ENCODE measurements at places on chromosomes 2 and 18. TPM values are rescaled to one million over a fixed set of nuclear protein-coding genes. Genes with fewer than 3 reads are reported as not detected.

DNA sequence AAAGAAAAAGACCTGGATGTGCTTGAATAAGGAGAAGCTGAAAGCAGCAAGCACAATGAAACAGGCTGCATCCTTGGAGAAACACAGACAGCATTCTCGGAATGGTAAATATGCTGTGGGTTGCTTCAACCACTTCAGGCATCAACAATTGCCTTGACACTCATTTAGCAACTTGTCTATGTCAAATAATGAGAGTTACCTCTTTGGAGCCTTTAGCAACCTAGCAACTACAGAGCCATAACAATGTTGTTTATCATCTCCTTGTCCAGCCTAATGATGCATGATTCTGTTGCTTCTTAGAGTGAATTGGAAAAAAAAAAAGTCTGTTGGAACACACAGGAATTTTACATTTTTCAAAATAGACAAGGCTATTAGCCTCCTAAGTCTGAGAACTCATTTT, 410.6 kb downstream of the PIK3C3 start:
- no peak for DNase-seq

- DNase-seq, result no peak
Observed at GRCh38 chr2:60119778-60120177, 433.7 kb downstream of the BCL11A start.

GRCh38 chr2:122753336-122753735, 997.9 kb downstream of the TSN start:
- no peak for DNase-seq

DNA sequence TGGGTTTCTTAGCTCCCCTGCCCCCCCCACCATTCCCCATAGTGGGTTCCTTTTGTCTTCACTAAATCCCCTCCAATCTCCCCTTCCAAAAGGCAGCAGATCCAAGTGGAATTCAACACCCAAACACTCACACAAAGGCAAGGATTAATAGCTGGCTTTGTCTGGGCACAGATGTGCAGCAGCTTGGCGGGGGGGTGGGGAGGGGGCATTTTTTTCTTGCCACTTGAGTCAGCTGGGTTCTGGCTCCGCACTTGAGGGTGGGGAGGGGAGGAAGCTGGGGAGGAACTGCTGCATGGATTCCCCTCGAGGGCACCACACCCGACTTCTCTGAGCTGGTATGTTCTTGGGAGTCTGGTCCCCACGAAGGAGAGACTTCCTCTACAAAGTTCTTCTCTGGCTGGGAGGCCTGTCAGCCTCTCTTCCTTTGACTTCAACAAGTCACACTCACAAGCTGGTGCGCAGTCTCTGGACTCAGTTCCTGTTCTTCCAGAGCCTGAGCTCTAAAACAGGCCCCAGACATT, 36.0 kb downstream of the SERTAD2 start:
- DNase-seq, result no peak

GRCh38 chr2:71646028-71646427, 192.7 kb downstream of the DYSF start:
- DNase-seq, result no peak

- DNase-seq, result no peak
Observed at GRCh38 chr2:232014681-232015080, 53.2 kb downstream of the DIS3L2 start.

- DNase-seq, result no peak
Observed at GRCh38 chr2:59900728-59901452, 652.6 kb downstream of the BCL11A start.

GRCh38 chr2:125224830-125225229, 1199.7 kb downstream of the CNTNAP5 start:
- no peak for DNase-seq

GRCh38 chr2:30147196-30147714, 448 bp downstream of the YPEL5 start:
- peak; percentile 28 for DNase-seq

DNA sequence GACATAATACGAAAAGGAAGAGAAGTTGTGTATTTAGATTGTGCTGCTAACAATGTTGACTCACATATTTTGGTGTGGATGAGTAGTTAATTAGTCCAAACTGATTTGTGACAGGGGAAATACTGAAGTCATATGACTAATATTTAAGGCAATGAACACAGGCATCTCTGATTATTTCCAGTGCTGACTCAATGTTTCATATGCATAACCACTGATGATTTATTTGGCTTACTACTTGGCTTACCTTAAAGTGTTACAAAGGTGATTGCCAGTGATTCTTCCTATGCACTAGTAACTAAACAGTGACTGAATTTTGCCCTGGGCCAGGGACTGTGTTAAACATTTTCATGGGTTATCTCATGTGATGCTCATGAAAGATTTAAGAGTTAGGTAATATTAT, 722.6 kb downstream of the METTL4 start:
- DNase-seq, result no peak

GRCh38 chr18:5456577-5457461, 87.0 kb downstream of the EPB41L3 start:
- DNase-seq, result no peak

DNA sequence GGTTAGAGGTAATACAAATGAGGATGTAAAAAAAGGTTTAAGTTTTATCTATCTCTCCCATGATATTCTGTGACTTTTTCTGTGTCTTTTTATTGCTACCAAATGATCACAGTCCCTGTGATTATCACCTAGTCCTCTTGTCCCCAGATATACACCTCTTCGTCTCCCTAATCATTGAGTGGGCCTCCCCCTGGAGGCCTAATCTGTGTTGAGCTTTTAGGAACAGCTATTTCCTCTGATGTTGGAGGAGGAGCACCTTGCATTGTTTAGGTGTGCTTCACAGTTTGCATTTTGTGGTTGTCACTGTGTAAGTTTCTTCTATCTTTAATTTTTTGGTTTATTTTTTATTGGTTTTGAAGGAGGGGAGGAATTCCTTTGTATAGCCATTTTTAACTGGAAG, 33.3 kb downstream of the CCDC85A start:
- no peak for DNase-seq

- no peak for DNase-seq
Observed at GRCh38 chr18:55319459-55320193, 268.4 kb downstream of the TCF4 start.

DNA sequence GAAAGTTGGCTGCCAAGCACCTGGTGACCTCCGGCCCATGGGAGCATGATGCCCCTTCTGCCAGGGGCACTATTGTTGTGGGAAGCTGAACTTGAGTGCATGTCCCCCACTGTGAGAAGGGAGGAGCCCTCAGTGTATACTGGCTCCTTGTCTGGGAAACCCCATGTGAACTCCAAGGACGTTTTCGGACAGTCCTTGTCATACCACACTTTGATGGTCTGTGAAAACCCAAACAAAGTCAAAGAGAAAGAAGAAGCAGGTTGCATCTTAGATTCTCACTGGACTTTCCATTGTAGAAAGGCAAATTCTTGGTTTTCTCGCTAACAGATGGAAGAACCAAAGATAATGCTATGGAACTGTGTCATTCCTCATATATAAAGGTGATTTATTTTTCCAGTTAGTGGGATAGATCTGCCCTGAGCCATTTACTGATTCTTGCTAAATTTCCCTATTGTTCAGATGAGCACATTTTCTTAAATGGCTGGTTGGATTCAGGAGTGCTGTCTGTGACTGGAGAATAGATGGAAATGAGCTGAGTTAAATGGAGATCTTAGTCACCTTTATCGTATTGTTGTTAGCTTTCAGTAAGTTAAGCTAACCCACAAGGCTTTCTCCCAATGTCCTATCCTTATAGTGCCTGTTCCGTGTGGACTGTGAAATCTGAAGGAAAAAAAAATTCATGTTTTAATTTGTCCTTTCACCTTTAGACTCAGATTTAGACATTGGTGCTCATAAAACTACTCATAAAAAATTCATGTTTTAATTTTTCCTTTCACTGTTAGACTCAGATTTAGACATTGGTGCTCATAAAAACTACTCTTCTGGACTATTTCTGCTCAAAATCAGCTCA, 166.6 kb downstream of the ACTR3 start:
- DNase-seq, result no peak

GRCh38 chr2:62467100-62467474, 38.9 kb downstream of the TMEM17 start:
- DNase-seq, result no peak

DNA sequence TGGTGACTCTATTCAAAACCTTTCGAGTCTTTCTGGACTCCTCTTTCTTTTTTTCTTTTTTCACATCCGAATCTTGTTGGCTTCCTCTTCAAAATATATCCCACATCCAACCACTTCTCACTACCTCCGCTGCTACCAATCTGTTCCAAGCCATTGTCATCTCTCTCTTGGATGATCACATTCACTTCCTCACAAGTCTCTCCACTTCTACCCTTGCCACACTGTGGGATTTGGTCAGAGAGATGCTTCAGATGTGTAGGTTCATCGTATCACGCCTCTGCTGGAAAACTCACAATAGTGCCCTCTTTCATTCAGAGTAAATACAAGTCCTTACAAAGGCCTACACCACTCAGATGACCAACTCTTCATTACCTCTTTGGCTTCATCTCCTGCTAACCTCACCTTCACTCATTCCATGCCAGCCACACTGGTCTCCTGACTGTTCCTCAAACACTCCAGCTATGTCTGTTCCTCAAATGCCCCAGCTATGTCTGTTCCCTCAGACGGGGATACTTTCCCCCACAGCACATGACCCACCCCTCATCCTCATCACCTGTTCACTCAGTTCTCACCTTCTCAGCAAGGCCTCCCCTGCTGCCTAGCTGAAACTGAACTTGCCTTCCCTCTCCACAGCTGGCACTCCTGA, 67.2 kb upstream of the PELI1 start:
- no peak for DNase-seq

GRCh38 chr18:58902961-58903360, 38.3 kb downstream of the ZNF532 start:
- DNase-seq, result no peak

DNA sequence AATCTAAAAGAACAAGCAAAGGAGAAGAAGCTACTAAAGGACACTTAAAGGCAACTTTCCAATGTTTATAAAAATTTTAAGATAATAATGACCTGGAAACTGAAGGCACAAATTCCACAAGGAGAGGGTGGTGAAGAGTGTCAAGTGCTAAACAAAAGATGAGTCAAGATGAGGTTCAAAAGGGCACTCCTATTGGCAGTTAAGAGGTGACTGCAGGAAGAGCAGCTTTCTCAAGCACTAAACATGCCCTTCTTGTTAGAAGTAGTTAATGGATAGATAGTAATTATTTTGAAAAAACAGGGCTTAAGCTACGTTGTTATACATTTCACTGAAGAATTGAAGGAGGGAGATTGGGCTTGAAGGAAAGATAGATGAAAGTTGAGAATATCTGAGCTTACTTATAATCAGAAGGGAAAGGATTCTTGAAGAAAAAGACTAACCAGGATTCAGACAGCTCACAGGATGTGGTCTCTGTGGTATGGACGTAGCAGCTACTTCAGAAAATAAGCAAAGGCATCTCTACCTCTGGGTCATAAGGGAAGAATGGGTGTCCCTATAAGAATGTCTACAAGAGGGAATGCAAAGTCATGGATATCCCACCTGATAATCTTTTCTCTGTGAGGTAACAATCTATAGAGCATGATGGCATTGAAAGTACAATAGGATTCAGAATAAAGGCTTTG, 454.7 kb upstream of the SLC39A10 start:
- no peak for DNase-seq

DNA sequence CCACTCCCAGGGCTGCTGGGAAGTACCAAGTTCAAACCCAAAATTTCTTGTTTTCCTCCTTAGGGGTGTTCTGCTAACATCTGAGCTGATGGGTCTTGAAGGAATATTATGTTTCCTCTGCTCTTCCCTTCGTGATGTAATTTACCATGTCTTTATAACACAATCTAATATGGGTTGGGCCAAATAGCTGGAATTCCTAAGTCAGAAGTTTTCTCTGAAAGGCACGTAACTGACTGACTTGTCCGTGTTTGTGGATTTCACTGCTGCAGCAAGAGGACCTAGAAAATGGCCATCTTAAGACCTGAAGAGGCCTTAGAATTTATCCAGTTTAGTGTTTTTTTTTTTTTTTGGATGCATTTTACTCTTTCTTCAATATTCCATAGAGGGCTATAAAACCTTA, 256.7 kb downstream of the DCDC2C start:
- DNase-seq, result no peak

- DNase-seq, result peak; percentile 43
Observed at GRCh38 chr2:180003559-180003958, 3.5 kb downstream of the CWC22 start.

GRCh38 chr2:69693059-69693774, 48.7 kb upstream of the ANXA4 start:
- DNase-seq, result no peak

GRCh38 chr18:80202264-80202998, 44.9 kb downstream of the PARD6G start:
- DNase-seq, result no peak

DNA sequence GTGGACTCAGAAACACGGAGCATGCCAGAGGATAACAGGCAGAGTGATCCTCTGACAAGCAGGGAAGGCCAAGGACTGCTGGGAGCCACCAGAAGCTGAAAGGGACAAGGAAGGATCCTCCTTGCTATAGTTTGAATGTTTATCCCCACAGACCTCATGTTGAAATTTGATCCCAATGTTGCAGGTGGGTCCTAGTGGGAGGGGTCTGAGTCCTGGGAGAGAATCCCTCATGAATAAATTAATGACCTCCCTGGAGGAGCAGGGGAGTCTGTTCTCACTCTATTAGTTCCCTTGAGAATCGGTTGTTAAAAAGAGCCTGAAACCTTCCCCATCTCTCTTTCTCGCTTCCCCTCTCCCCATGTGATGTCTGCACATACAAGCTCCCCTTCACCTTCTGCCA, 124.4 kb downstream of the FBXO15 start:
- DNase-seq, result no peak

GRCh38 chr2:118374974-118375755, 286.9 kb downstream of the INSIG2 start:
- no peak for DNase-seq

DNA sequence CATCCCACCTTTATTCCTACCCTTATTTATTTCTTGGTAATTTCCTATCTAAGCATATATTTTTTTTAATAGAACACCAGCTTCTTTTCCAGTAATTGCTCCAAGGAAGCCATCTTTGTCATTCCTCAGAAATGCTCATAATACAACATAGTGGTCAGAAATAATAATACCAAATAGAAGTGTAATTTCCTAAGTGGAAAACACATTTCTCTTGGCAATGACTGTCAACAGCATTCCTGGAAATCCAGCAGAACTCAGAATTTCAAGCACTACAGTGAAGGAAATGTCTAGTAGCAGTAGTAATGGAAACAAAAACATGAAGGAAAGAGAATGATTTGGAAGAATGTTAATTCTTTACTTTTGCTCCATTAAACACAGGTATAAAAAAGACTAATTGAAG, 56.6 kb downstream of the GDF7 start:
- no peak for DNase-seq

TRAPPC12 gene
- 88.5 TPM for total RNA-seq

SLC23A3 gene
- total RNA-seq, result 4.4 TPM

KIAA2012 gene
- 0.17 TPM for total RNA-seq

SCN3A gene
- 1.3 TPM for total RNA-seq

LOXHD1 gene
- not detected for total RNA-seq

ATP5F1A gene
- 358 TPM for total RNA-seq

DSG2 gene
- 194 TPM for total RNA-seq

SPR gene
- 71.1 TPM for total RNA-seq

LONRF2 gene
- 9.7 TPM for total RNA-seq

GFPT1 gene
- total RNA-seq, result 98.0 TPM

CD8A gene
- total RNA-seq, result 0.20 TPM

ABCB11 gene
- 2.1 TPM for total RNA-seq

LNPK gene
- total RNA-seq, result 31.1 TPM

PAIP2B gene
- 4.0 TPM for total RNA-seq

STPG4 gene
- 12.7 TPM for total RNA-seq
